ENCODE measurements at places on chromosomes 16 and 17. TPM values are rescaled to one million over a fixed set of nuclear protein-coding genes. Genes with fewer than 3 reads are reported as not detected.

Gene BEAN1
- polyA plus RNA-seq, result 0.61 TPM

Gene HEATR9
- not detected for polyA plus RNA-seq

Gene MSLN
- polyA plus RNA-seq, result 0.88 TPM

Gene PERCC1
- not detected for polyA plus RNA-seq

Gene SLC46A1
- polyA plus RNA-seq, result 11.6 TPM

Measured in mammary epithelial cell (primary cell).